T-helper 9 cell (primary cell): ENCODE measurements at places on chromosomes 2 and 18.

DNA sequence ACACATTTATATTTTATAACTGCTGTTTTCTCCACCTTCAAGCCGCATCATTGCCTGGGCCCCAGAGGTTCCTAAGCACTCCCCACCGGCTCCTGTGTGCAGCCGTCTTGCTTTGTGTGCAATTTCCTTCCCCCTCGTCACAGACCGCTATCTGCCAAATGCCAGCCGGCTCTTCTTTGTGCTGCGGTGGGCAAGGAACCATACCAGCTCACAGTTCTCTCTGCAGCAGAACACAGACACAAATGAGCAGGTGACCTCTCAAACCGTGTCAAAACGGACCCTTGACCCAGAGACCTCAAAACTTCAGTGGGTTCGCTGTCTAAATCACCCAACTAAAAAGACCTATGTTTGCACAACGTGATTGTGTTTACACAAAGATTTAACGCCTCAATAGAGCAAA, 58.2 kb downstream of the KLF7 start:
- no peak for DNase-seq

- no peak for DNase-seq
These were observed 73.9 kb downstream of the KYNU start for GRCh38 chr2:142951190-142952007.

DNA sequence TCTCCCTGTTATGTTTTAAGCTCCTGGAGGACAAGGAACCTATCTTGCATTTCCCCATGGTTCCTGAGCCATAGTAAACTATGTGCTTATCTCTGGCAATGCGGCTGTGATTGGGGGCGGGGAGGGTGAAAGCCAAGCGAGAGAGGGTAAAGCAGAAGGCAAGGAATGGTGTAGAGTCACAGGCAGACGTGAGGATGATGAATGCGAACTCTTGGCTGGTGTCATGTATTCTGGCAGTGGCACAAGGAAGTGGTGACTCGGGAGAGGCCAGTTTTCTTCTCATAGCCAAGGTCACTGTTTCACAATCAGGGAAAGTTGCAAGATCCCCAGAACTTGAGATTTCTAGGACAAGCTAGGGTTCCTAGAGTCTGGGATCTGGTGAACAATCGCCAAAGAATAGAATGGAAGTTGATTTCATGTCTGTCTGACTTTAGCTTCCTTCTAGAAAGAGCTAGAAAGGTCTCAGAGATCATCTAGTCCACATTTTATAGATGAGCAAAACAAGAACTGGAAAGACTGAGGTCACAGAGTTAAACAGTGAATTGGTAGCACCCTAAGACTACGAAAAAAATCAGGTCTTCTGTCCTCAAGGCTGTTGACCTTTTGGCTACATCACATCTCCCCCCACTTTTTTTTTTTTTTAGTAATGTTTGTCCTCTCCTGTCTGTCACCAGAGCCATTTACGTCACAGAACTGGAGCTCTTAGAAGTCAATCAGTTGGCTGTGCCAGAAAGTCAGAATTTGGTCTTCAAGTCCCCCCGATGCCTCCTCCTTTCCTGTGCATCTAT, 137.0 kb downstream of the BCL11A start:
- no peak for DNase-seq

GRCh38 chr2:79935771-79936657, 368.5 kb downstream of the LRRTM1 start:
- no peak for DNase-seq

DNA sequence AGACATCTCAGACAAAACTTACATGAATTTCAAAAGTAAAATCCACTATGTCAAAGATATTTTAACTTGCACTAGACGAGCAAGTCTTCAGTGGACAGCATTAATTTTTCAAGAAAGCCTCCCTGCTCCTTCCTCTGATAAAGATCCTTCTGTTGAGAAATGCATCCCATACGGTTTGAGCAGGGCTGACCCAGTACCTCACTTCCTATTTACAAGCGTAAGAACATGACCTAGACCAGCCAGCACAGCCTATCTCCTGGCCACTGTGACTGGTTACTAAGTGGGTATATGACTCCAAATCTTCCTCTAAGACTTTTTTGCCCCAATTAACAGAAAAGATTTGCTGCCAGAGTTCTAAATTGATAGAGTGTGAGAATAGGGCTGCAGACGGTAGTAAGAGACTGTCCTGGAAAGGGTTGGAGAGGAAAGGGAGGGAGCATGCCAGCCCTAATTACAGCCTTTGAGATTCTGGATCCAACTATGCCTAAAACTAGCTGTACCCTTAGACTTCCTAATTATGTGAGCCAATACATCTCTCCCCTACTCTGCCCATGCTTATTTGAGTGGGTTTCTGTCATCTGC, 108.4 kb downstream of the PRELID3A start:
- no peak for DNase-seq

DNA sequence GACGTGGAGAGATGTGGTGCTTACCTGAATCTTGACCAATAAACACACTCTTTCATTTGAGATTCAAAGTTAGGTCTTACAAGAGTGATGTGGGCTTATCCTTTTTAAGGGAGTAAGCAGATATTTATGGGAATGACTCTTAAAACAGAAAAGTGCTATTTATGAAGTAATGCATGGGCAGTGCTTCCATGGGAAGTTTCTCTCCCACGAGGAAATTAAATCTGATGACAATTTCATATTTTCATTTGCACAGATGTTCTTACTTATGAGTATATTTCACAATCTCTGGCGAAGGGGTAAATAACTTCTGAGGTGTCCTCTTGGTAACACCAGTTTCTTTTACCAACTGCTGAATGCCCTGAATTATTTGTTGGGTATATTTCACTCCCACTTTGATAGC, 21.0 kb downstream of the PNPT1 start:
- no peak for DNase-seq

DNA sequence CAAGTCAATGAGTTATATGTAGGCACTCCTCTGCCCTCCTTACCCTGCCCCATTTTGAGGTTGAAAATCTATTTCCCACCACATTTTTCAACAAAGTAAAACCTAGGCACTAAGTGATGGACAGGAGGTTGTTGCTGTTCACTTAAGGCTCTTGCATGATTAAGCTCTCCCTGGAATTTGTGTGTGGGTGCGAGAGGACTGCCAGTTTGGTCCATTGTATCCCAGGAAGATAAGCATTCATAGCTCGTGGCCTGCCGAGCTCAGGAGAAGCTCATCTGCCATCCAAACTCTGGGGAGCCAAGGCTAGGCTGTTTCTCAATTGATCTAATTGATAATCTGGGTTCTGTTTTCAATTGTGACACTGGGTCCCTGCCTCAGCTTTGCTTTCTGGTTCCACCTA, 4.7 kb upstream of the MAP4K4 start:
- DNase-seq, result no peak

DNA sequence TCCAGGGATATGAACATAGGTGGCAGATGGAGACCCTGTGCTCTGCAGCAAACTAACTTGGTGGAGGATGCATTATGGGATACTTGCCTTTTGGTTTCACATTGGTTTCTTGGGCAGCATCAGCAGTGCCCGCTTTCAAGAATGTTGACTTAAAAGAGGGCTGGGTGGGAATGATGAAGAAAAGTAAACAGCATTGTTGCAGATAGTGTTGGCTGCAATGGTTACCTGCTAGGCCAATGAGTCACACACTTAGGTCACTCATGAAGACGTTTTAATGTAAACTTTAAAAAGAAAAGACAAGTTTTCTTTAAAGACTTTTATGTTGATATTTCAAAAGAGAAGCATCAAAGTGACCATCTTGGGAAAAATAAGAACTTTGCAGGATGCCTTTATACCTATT, 26.1 kb upstream of the FAM237A start:
- no peak for DNase-seq

- no peak for DNase-seq
These were observed 471.0 kb downstream of the TXNL1 start for GRCh38 chr18:56167366-56167765.

DNA sequence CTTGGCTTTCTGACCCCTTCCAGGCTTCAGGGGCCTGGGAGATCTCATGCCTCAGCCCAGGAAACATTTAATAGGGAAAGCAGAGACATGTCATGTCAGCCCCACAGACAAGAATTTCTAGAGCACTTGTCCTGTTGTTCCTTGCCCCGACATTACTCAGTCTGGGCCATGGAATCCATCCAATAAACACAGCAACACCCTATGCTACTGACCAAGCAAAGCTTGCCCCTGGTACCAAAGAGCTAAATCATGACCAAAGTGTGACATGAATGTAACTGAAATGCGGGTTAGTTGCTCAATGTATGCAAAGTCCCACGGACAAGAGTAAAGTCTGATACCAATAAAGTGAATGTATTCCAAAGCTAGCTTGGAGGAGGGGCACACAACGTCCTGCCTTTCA, 35.1 kb downstream of the EHD3 start:
- DNase-seq, result no peak

DNA sequence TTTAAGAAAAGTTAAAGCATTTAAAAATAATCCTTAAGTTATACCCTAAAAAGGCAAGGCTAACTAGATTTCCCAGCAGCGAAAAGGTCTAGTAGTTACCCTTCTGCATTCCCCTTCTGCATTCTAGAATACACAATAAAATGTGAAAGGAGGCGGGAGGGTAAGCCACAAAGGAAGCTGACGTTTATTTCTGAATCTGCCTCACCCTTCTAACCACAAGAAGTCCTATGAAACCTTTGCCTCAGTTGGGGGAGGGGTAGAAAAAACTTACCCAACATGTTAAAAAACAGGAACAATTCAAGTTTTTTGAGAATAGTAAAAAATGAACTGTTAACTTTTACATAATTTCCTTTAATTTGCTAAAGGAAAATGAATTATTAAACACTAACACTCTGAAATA, 11.3 kb downstream of the STK17B start:
- DNase-seq, result peak; percentile 38

- DNase-seq, result no peak
These were observed 56.3 kb downstream of the TNFRSF11A start for GRCh38 chr18:62381373-62381772.

DNA sequence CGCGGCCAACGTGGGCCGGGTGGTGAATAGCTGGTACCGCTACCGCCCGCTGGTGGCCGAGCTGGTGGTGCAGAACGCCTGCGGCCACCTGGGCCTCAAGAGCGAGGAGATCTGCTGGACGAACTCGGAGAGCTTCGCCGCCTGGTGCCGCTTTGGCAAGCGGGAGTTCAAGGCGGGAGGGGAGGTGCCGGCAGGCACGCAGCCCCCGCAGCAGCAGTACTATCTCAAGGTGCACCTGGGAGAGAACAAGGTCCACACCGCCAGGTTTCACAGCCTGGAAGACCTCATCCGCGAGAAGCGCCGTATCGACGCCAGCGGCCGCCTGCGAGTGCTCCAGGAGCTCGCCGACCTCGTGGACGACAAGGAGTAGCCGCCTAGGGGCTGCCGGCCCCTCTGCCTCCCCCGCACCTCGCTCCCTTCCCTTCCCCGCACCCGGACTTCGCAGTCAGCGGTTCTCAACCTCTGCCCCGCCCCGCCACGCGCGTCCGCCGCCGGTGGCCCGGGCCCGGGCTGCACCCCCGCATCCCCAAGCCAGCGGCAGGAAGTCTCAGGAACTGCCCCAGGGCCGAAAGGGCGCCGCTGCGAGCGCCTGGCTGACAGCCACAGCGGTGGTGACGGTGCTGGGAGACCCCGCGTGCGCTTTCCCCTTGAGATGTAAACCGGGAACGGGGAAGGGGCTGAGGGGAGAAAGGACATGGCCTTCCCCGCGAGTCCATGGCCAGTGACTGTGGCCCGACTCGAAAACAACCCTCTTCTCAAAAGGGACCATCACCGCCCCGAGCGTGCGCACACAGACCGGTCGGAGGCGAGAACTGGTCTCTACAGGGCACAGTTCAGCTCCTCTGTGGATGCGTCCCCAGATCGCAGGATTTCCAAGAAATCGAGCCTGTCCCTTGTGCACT, 2.2 kb downstream of the LRATD1 start:
- no peak for DNase-seq

GRCh38 chr18:57210107-57210715, 63.3 kb downstream of the BOD1L2 start:
- no peak for DNase-seq

GRCh38 chr2:207783514-207783913, 13.8 kb upstream of the FZD5 start:
- DNase-seq, result no peak

DNA sequence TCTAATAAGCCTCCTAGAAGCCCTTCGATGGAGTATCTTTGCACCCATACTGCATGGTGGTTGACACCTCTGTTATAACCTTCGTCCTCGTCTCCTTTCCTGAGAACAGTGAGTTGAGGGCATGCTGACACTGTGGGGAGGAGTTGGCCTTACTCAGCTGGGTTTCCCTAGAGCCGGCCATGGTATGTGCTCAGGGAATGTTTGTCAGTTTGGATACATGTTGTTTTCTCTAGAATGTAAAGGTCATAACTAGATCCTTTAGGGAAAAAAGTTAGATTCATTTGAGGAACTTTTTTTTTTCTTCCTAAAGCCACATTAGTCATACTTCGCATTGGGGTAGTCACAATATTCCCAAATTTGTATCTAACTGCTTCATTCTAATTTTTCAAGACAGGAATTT, 106.0 kb upstream of the FOSL2 start:
- no peak for DNase-seq

DNA sequence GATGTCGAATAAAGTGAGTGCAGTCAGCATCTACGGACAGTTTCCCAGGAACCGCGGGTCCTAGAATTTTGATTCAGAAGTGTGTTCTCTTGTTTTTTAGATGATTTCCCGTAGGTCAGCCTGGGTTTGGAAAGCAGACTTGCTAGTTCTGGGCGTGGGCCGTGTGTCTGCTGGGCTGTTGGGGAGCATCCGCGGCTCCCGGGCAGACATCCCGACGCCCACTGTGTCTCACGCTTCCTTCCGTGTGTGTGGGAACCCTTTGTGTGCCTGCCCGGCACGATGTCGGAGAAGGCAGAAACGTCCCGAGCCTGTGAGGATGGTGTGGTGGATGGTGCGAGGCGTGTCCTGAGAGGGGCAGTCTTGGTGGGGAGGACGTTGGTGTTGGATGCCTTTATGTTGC, 18.4 kb downstream of the CTDP1 start:
- no peak for DNase-seq

GRCh38 chr2:74000666-74001065, 16.0 kb downstream of the TET3 start:
- DNase-seq, result no peak

DNA sequence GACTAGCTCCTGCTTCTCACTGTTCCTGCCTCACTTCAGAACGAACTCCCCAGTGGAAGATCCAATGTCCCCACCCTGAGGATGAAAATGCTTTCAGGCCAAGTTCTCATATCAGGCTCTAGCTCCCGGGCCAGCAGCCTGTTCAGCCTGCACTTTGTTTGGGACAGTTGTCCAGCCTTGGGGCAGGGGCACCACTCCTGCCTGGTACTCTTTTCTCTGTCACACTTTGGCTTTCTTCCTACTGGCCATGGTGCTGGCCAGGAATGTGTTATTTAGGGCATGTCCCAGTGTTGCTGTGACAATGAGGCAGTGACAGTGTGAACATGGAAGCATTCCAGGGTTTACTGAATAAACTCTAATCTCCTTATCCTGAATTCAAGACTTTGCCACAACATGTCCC, 154.1 kb downstream of the GALNT14 start:
- DNase-seq, result no peak

- no peak for DNase-seq
These were observed 232.0 kb upstream of the NETO1 start for GRCh38 chr18:73099759-73100158.

GRCh38 chr2:178550352-178550751, 70.1 kb downstream of the PLEKHA3 start:
- DNase-seq, result no peak

- no peak for DNase-seq
These were observed 104.0 kb downstream of the ZNF516 start for GRCh38 chr18:76391038-76391437.

GRCh38 chr18:58263055-58263957, 219.3 kb downstream of the NEDD4L start:
- DNase-seq, result no peak

GRCh38 chr18:62880673-62881364, 165.5 kb downstream of the PHLPP1 start:
- DNase-seq, result no peak

- no peak for DNase-seq
These were observed 74.0 kb downstream of the SLC66A2 start for GRCh38 chr18:79877163-79878091.
